ENCODE measurements at places on chromosomes 11 and 22.

DNA sequence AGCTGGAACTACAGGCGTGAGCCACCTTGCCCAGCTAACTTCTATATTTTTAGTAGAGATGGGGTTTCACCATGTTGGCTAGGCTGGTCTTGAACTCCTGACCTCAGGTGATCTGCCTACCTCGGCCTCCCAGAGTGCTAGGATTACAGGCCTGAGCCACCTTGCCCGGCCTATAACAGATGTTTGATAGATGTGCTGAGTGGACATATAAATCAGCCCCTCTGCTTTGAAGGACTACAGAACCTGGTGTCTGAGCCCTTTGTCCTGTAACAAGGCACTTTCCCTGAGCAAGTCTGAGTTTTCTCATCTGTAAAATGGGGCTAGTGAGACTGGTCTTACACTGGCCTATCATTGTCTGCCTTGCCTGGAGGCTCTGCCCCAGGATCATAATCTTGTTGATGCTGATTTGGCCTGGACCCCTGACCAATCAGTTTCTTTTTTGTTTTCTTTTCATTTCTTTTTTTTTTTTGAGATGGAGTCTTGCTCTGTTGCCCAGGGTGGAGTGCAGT is 7.0 kb downstream of the RIN1 start:
- H3K27ac ChIP-seq = no peak overlapping the region
- H3K27me3 ChIP-seq = no peaks in the 10 kb centered on the region
- H3K36me3 ChIP-seq = no peaks in the 10 kb centered on the region
- peaks cover 39% of the 10 kb centered on the region for H3K4me1 ChIP-seq
- no peak overlapping the region for H3K4me3 ChIP-seq

DNA sequence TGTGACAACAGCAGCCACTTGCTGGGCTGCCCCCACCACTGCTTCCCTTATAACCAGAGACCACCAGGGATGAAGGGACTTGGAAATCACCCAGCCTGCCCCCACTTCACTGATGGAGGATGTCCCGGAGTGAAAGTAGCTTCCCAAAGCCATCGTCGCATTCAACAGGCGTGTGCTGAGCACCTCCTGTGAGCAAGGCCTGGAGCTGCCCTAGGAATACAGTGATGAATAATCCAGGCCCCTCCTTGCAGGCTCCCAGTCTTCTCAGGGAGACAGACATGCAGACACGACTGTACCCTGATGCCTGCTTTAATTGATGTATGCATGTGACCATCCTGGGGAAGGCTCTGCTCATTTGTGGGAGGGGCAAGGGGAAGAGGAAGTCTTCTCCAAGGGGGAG is 22.6 kb downstream of the PTPN5 start:
- no peaks in the 10 kb centered on the region for H3K36me3 ChIP-seq
- peaks cover 24% of the 10 kb centered on the region for H3K4me1 ChIP-seq
- H3K27ac ChIP-seq = no peak overlapping the region
- DNase-seq = no peak
- no peak overlapping the region for H3K4me3 ChIP-seq
- peaks cover 40% of the 10 kb centered on the region for H3K27me3 ChIP-seq

DNA sequence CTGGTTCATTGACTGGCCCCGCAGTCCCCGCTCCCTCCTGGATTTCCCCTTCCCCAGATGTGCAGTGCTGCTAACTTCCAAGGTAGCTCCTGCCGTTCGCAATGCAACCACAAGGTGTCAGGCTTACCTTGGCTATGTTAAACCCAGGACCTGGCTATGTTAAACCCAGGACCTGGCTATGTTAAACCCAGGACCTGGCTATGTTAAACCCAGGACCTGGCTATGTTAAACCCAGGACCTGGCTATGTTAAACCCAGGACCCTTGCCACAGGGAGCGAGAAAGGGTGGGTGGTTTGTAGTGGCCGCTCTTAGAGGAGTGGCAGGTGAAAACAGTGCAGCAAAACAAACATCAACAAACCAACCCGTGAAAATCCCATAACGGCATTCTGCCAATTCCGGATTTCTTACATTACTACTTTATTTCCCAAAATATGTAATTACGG is 2.9 kb upstream of the ADAMTS8 start:
- H3K4me3 ChIP-seq = no peak overlapping the region
- peak; percentile 76 for DNase-seq
- H3K27me3 ChIP-seq = peaks cover 49% of the 10 kb centered on the region
- H3K4me1 ChIP-seq = peaks cover 15% of the 10 kb centered on the region
- no peaks in the 10 kb centered on the region for H3K36me3 ChIP-seq
- H3K27ac ChIP-seq = no peak overlapping the region

- no peaks in the 10 kb centered on the region for H3K4me1 ChIP-seq
- no peak overlapping the region for H3K4me3 ChIP-seq
- H3K36me3 ChIP-seq = no peaks in the 10 kb centered on the region
These were observed 35.4 kb downstream of the CDKN1C start for GRCh38 chr11:2849994-2850770.

- H3K36me3 ChIP-seq = no peaks in the 10 kb centered on the region
- no peak overlapping the region for H3K4me3 ChIP-seq
- no peak overlapping the region for H3K27ac ChIP-seq
These were observed 99.2 kb upstream of the RASSF10 start for GRCh38 chr11:12909879-12910278.

DNA sequence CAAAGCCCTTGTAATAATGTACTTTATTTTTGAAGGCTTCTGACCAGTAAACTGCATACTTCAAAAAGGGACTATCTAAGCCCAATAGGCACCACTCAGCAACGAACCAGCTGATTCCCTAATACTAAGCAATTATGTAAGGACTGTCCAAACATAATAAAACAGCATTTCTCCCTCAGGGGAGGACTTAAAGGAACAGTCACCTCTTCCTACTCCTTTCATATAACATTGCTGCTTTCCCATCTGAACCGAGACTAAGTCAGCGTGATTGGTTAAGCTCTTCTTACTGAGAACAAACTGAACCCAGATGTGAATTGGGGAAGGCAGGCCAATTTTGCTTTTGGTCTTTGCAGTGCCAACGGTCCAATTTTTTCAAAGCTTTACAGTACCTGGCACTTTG is 420.0 kb downstream of the METTL15 start:
- H3K27me3 ChIP-seq = no peaks in the 10 kb centered on the region
- no peak overlapping the region for H3K27ac ChIP-seq
- no peaks in the 10 kb centered on the region for H3K4me1 ChIP-seq
- no peak overlapping the region for H3K4me3 ChIP-seq
- DNase-seq = no peak

- H3K36me3 ChIP-seq = no peaks in the 10 kb centered on the region
- no peak for DNase-seq
- H3K27me3 ChIP-seq = no peaks in the 10 kb centered on the region
- no peak overlapping the region for H3K27ac ChIP-seq
- peaks cover 15% of the 10 kb centered on the region for H3K4me1 ChIP-seq
- no peak overlapping the region for H3K4me3 ChIP-seq
These were observed 71.2 kb downstream of the FLI1 start for GRCh38 chr11:128765104-128765503.

DNA sequence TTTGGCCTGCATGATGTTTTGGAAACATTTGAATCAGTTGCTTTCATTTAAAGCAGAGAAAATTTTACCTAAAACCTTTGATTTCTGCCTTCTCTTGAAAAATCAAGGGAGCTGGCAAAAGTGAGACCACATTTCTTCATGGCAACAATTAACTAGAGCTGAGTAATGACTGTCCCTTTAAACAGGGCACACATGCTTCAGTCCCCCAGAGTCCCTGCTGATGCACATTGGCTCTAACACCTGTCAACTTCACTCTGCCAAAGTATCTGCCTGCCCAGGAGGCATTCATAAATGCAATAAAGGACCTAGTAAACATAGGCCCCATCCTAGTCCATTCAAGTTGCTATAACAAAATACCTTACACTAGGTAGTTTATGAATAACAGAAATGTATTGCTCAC is 87.1 kb upstream of the LDLRAD3 start:
- DNase-seq = no peak
- no peak overlapping the region for H3K4me3 ChIP-seq
- H3K27me3 ChIP-seq = no peaks in the 10 kb centered on the region
- H3K27ac ChIP-seq = no peak overlapping the region
- H3K36me3 ChIP-seq = no peaks in the 10 kb centered on the region
- no peaks in the 10 kb centered on the region for H3K4me1 ChIP-seq

GRCh38 chr22:50696251-50696798 is 23.7 kb downstream of the SHANK3 start:
- H3K27ac ChIP-seq = no peak overlapping the region
- H3K36me3 ChIP-seq = no peaks in the 10 kb centered on the region
- H3K4me3 ChIP-seq = no peak overlapping the region
- DNase-seq = no peak
- H3K4me1 ChIP-seq = peaks cover 10% of the 10 kb centered on the region

GRCh38 chr11:12393691-12394090 is 16.3 kb downstream of the PARVA start:
- peaks cover 9% of the 10 kb centered on the region for H3K4me1 ChIP-seq
- H3K27me3 ChIP-seq = no peaks in the 10 kb centered on the region
- no peak for DNase-seq
- H3K4me3 ChIP-seq = no peak overlapping the region

DNA sequence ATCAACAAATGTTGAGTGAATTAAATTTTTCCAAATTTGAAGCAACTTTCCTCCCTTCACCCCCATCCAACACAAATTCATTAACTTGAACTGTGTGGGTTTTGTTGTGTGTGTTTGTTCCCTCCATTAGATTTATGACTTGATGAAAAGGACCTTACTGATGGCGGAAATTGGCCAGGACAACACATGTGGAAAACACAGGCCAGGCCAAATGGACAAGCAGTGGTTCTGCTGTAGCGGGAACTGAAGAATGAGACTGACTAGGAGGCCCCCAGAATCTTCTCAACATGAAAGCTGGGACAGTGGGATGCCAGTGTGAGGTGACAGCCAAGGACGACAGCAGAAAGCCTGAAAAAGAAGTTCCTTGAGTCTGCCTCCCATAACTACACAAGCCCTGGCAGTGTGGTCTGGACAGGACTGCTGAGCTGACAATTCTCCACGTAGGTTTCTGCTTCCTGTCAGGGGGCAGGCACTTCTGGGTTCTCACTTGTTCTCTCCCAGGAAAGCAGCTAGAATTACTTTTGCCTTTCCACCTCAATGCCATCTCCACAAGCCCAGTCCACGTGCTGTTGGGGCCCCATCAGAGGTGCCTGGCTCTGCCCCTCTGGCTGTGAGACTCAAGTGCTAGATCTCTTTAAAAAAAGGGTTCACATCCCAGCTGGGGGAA is 94.3 kb downstream of the ETS1 start:
- no peak for DNase-seq
- H3K36me3 ChIP-seq = peaks cover 36% of the 10 kb centered on the region
- peaks cover 100% of the 10 kb centered on the region for H3K4me1 ChIP-seq
- no peaks in the 10 kb centered on the region for H3K27me3 ChIP-seq

GRCh38 chr22:38938925-38939324 is 18.5 kb upstream of the APOBEC3A start:
- H3K4me1 ChIP-seq = peaks cover 37% of the 10 kb centered on the region
- H3K36me3 ChIP-seq = peaks cover 3% of the 10 kb centered on the region
- no peak overlapping the region for H3K4me3 ChIP-seq
- H3K27me3 ChIP-seq = peaks cover 54% of the 10 kb centered on the region
- DNase-seq = no peak

GRCh38 chr11:69000831-69001242 is 12.2 kb downstream of the MRGPRF start:
- peaks cover 5% of the 10 kb centered on the region for H3K27me3 ChIP-seq
- H3K27ac ChIP-seq = no peak overlapping the region
- no peaks in the 10 kb centered on the region for H3K36me3 ChIP-seq
- DNase-seq = no peak
- H3K4me1 ChIP-seq = no peaks in the 10 kb centered on the region
- H3K4me3 ChIP-seq = no peak overlapping the region

GRCh38 chr11:131422496-131422895 is 52.1 kb downstream of the NTM start:
- no peak overlapping the region for H3K4me3 ChIP-seq
- H3K36me3 ChIP-seq = no peaks in the 10 kb centered on the region
- H3K27ac ChIP-seq = no peak overlapping the region
- no peaks in the 10 kb centered on the region for H3K4me1 ChIP-seq
- DNase-seq = no peak

DNA sequence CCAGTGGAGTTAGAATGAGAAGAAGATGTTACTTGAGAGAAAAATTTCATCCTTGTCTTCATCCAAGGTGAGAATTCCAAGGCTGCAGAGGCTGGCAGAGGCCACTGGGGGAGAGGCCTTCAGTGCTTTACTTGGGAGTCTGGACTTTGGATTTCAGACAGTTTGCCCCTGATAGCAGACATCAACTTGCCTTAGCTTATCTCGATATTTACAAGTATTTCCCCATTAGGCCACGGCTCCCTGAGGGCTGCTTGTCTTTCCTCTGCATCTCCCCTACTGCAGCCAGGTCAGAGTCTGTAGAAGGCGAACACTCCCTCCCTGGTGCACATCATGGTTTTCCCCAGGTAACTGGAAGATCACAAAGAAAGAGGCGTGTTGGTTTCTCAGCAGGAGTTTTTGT is 29.9 kb upstream of the BSX start:
- H3K27ac ChIP-seq = no peak overlapping the region
- no peak for DNase-seq
- H3K4me3 ChIP-seq = no peak overlapping the region
- H3K27me3 ChIP-seq = peaks cover 7% of the 10 kb centered on the region
- H3K4me1 ChIP-seq = no peaks in the 10 kb centered on the region
- no peaks in the 10 kb centered on the region for H3K36me3 ChIP-seq

DNA sequence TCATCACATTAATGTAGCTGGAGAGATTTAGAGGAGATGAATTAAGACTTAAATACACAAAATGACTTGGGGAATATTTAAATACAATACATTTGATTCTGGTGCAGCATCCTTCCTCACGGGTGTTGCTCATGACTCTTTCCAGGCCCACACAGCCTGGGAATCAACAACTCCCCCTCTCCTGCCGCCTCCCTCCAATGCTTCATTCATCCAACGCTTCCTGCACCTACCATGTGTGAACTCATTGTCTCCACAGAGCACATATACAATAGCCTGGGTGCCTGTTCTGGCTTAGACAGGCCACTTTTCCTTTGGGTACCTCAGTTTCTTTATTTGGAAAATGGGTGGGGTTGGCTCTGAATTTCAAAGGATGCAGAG is 476.9 kb upstream of the CADM1 start:
- peaks cover 23% of the 10 kb centered on the region for H3K27me3 ChIP-seq
- no peak overlapping the region for H3K27ac ChIP-seq
- H3K36me3 ChIP-seq = no peaks in the 10 kb centered on the region
- H3K4me3 ChIP-seq = no peak overlapping the region

DNA sequence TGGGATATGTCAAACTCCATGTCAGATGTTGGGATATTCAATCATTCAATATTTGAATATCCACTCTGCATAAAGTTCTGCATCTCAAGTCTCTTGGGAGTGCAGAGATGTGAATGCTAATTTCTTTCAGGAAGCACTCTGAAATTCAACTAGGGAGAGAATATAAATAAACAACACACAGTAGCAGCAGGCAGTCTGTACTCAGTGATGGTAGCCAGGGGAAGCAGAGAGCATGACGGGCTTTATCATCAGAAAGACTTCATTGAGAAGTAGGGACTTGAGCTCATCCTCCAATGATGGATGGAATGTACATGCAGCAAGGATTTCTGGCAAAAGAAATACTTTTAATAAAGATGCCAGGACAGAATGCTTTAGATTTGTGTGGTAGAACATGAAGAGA is 9.8 kb upstream of the TEAD1 start:
- H3K4me3 ChIP-seq = no peak overlapping the region
- peaks cover 70% of the 10 kb centered on the region for H3K27me3 ChIP-seq
- peaks cover 3% of the 10 kb centered on the region for H3K36me3 ChIP-seq
- no peak for DNase-seq
- H3K27ac ChIP-seq = peak overlapping the region; percentile 23

- peak overlapping the region; percentile 97 for H3K27ac ChIP-seq
- peak overlapping the region; percentile 95 for H3K4me3 ChIP-seq
- peaks cover 97% of the 10 kb centered on the region for H3K4me1 ChIP-seq
- no peak for DNase-seq
- H3K27me3 ChIP-seq = no peaks in the 10 kb centered on the region
- H3K36me3 ChIP-seq = peaks cover 38% of the 10 kb centered on the region
These were observed 83.9 kb downstream of the ETS1 start for GRCh38 chr11:128503245-128503991.
